ENCODE measurements at places on chromosomes 16 and 17.

DNA sequence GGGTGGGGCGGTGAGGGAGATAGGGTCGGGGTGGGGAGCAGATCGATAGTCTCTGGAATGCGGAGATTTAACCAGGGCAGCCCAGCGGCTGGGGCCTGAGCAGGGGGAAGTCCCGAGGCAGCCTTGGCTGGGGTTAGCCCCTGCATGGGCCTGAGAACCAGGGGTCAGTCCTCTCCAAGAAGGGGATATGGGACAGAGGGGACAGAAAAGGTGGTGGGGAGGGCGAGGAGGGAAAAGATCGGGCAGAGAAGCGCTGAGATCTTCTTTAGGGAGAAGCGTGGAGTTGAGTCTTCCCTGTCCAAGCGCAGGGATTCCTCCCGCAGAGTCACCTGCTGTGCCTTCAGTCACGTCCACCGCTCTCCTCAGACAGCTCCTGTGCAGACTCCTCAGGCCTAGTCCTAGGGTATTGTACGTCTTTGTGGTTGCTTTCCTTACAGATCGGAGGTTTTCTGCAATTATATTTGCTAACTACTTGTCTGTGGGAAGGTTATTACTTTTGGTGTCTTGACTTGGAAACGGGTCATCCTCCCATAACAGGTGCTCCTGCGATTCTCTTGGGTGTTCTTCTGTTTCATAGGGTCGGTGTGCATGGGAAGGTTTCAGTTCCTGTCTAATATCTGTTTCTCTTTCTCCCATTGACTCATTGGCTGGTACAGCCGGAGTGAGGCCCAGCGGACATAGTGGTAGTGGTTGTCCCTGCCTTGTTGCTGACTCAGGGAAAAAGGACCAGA lies 952 bp downstream of the CD300A start:
- H3K4me1 ChIP-seq = peaks cover 34% of the 10 kb centered on the region
- H3K36me3 ChIP-seq = no peaks in the 10 kb centered on the region
- H3K27ac ChIP-seq = peak overlapping the region; percentile 53
- H3K4me3 ChIP-seq = peak overlapping the region; percentile 55
- no peaks in the 10 kb centered on the region for H3K27me3 ChIP-seq
- DNase-seq = no peak

GRCh38 chr17:42618442-42619150 lies 9.1 kb downstream of the TUBG1 start:
- H3K4me3 ChIP-seq = no peak overlapping the region
- H3K27ac ChIP-seq = no peak overlapping the region
- no peak for DNase-seq
- H3K36me3 ChIP-seq = peaks cover 20% of the 10 kb centered on the region
- no peaks in the 10 kb centered on the region for H3K4me1 ChIP-seq

- no peak for DNase-seq
- no peaks in the 10 kb centered on the region for H3K27me3 ChIP-seq
- peak overlapping the region; percentile 91 for H3K4me3 ChIP-seq
- H3K36me3 ChIP-seq = peaks cover 6% of the 10 kb centered on the region
- H3K27ac ChIP-seq = peak overlapping the region; percentile 80
Observed at GRCh38 chr16:23640615-23640930, 537 bp downstream of the PALB2 start.

DNA sequence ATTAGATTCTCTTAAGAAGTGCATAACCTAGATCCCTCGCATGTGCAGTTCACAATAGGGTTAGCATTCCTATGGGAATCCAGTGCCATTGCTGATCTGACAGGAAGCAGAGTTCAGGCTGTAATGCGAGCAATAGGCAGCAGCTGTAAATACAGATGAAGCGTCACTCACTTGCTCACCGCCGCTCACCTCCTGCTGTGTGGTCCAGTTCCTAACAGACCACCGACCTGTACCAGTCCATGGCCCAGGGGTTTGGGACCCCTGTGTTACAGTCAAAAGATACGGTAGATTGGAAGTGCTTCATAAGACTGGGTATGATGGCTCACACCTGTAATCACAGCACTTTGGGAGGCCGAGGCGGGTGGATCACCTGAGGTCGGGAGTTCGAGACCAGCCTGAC lies 2.8 kb downstream of the STAT5A start:
- peaks cover 29% of the 10 kb centered on the region for H3K36me3 ChIP-seq
- no peak overlapping the region for H3K4me3 ChIP-seq
- peaks cover 30% of the 10 kb centered on the region for H3K4me1 ChIP-seq
- no peak overlapping the region for H3K27ac ChIP-seq
- DNase-seq = no peak

- H3K4me3 ChIP-seq = no peak overlapping the region
- H3K36me3 ChIP-seq = no peaks in the 10 kb centered on the region
- DNase-seq = peak; percentile 71
- H3K4me1 ChIP-seq = no peaks in the 10 kb centered on the region
Observed at GRCh38 chr17:58112970-58113631, 29.9 kb downstream of the DYNLL2 start.

DNA sequence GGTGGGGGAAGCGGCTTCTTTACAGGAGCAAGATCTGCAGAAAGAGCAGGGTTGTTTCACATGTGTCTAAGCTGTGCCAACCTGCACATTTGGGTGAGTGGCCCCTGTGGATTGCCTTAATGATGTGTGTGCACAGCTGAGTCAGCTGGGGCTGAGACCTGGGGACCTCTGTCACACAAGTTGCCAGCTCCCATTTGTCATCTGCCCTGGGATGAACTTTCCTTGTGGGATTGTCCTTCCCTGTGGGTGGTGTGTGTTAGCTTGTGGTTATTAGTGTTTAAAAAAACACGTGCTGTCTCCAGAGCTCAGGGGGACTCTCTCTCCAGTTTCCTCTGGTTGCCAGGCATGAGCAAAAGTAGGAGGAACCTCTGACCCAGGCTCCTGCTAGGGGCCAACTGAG lies 400.5 kb upstream of the CCL2 start:
- no peaks in the 10 kb centered on the region for H3K36me3 ChIP-seq
- DNase-seq = no peak
- no peaks in the 10 kb centered on the region for H3K27me3 ChIP-seq
- no peak overlapping the region for H3K4me3 ChIP-seq

DNA sequence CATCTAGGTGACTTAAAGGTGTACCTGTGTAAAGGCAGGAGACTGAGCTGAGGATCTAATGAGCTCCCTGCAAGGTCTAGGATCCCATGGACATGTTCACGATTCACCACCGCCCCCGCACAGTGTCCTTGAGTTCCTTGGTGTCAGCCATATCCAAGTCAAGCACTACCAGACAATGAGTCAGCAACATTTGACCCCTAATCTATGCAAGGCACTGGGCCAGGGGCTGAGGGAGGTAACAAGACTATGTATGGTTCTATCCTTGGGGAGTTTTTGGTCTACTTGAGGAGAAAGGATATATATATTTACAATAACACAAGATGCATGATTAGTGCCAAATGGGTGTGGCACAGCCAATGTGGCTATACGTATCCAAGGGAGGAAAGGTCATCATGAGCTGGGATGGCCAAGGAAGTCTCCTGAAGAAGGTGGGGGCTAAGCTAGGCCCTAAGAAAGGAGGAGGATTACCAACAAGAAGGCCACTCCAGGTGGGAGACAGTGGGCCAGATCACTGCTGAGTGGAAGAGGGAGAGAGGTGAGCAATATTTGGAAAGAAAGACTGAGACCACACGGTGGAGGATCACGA lies 35.0 kb downstream of the ITGB3 start:
- H3K27ac ChIP-seq = no peak overlapping the region
- no peaks in the 10 kb centered on the region for H3K4me1 ChIP-seq
- H3K36me3 ChIP-seq = no peaks in the 10 kb centered on the region
- no peak for DNase-seq
- H3K27me3 ChIP-seq = no peaks in the 10 kb centered on the region
- H3K4me3 ChIP-seq = no peak overlapping the region

GRCh38 chr17:58956997-58957724 lies 149.5 kb downstream of the TRIM37 start:
- H3K4me3 ChIP-seq = no peak overlapping the region
- H3K4me1 ChIP-seq = no peaks in the 10 kb centered on the region
- no peaks in the 10 kb centered on the region for H3K36me3 ChIP-seq
- no peak for DNase-seq

DNA sequence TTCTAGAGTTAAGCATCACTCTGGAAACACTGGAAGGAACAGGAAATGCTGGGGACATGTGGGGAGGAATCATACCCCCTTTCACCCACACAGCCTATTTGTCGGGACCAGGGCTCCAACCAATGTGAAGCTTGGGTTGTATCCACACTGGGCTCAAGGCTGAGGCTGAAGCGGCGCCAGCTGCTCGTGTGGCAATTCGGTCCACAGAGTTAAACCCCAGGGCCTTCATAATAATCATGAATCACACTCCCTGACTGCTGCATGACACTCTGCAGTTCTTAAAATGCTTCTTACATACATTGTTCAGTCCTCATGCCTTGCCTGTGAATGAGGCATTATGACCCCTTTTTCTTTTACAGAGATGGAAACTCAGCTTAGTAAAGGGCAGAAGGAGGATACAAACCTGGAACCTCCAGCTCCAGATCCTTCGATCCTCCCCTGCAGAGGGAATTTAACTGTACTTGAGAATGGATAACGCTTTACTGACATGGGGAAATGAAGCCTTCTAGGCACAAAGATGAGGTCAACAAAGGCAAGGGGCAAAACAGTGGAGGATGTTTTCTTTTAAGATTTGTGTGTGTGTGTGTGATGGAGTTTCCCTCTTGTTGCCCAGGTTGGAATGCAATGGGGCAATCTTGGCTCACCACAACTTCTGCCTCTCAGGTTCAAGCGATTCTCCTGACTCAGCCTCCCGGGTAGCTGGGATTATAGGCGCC lies 72.7 kb downstream of the SOX9 start:
- H3K27me3 ChIP-seq = no peaks in the 10 kb centered on the region
- no peak overlapping the region for H3K27ac ChIP-seq
- no peaks in the 10 kb centered on the region for H3K4me1 ChIP-seq
- DNase-seq = no peak

- no peaks in the 10 kb centered on the region for H3K4me1 ChIP-seq
- no peaks in the 10 kb centered on the region for H3K36me3 ChIP-seq
- DNase-seq = no peak
- H3K27ac ChIP-seq = no peak overlapping the region
- H3K4me3 ChIP-seq = no peak overlapping the region
Observed at GRCh38 chr17:59423903-59424302, 92.4 kb downstream of the YPEL2 start.

GRCh38 chr17:45408611-45409421 lies 23.9 kb downstream of the ARHGAP27 start:
- peak overlapping the region; percentile 90 for H3K4me3 ChIP-seq
- H3K27ac ChIP-seq = peak overlapping the region; percentile 90
- H3K4me1 ChIP-seq = peaks cover 23% of the 10 kb centered on the region
- no peaks in the 10 kb centered on the region for H3K27me3 ChIP-seq
- peaks cover 18% of the 10 kb centered on the region for H3K36me3 ChIP-seq

- H3K4me3 ChIP-seq = no peak overlapping the region
- no peak for DNase-seq
- peaks cover 4% of the 10 kb centered on the region for H3K27me3 ChIP-seq
- no peaks in the 10 kb centered on the region for H3K36me3 ChIP-seq
Observed at GRCh38 chr17:37762666-37763065, 17.8 kb upstream of the HNF1B start.

DNA sequence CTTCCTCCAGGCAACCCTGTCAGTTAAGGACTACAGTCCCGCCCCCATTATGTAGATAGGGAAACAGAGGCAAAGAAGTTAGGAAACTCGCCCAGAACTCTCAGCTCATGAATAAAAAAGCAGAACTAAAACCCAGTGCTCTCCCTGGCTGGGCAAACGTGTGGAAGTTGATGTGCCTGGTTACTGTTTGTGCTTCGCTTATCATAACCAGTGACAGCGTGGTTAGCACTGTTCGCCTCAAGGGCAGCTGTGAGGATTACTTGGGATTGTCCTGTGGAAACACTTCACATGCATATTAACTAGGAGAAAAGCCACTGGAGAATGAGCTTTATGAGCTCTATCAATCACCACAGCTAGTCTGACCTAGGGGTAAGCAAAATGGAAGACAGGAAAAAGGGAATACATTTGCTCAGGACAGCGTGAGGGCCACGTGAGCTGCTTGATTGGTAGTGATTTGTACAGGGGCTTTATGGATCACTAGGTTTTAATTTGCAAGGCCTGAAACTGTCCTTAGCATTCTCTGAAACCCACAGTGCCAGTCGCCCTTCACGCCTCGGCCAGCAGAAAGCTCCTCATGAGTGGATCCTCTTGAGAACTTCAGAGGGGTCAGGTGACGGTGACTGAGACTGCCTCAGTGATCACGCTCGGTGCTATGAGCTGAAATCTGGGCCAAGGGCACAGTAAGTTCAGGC lies 19.9 kb downstream of the CYB5D2 start:
- no peaks in the 10 kb centered on the region for H3K27me3 ChIP-seq
- peaks cover 24% of the 10 kb centered on the region for H3K36me3 ChIP-seq
- no peak for DNase-seq
- H3K4me1 ChIP-seq = no peaks in the 10 kb centered on the region
- no peak overlapping the region for H3K27ac ChIP-seq

DNA sequence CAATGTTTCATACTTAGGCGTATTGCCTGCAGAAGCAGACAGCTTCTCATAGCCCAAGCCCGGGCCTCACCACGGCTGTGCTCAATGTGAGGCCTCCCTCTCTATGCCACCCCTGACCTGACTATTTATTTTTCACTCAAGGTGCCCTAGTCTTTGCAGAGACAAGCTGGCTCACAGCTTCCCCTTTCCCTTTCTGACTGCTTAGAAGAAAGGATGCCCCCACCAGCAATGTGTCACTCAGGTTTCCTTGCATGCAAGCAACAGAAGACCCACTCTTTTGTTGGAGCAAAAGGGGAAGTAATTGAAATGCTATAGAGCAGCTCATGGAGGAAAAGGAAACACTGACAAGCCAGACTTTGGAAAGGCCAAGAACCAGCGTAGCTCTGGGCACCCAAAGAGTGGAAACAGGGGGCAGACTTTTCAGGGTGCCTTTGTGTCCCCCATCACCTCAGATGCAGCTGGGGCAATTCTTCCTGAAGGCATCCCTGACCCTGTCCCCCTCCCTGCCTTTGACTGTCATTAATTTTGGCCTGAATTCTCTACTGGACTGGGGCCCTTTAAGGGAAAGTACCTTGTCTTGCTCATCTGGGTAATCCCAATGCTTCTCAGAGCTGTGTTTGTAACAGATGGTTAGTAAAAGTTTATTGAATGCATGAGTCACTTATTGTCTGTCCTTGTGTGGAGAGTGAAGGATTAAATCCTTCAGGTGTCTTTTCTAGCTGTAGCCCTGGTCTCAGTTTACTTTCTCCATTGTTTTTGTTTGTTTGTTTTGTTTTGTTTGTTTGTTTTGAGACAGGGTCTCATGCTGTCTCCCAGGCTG lies 17.8 kb downstream of the RGS9 start:
- H3K27ac ChIP-seq = no peak overlapping the region
- no peaks in the 10 kb centered on the region for H3K27me3 ChIP-seq
- H3K4me3 ChIP-seq = no peak overlapping the region
- DNase-seq = no peak
- no peaks in the 10 kb centered on the region for H3K4me1 ChIP-seq
- H3K36me3 ChIP-seq = no peaks in the 10 kb centered on the region

- no peaks in the 10 kb centered on the region for H3K36me3 ChIP-seq
- H3K27ac ChIP-seq = no peak overlapping the region
- no peak for DNase-seq
- H3K27me3 ChIP-seq = no peaks in the 10 kb centered on the region
Observed at GRCh38 chr17:39750131-39751015, 12.6 kb downstream of the GRB7 start.
